Stimulated activated CD4-positive, alpha-beta T cell treated with anti-CD3 and anti-CD28 coated beads, Interleukin-12 subunit alpha, Interleukin-12 subunit beta, amount 100 ng/mL, for 48 hours (primary cell): ENCODE measurements at places on chromosomes 6 and 20.

DNA sequence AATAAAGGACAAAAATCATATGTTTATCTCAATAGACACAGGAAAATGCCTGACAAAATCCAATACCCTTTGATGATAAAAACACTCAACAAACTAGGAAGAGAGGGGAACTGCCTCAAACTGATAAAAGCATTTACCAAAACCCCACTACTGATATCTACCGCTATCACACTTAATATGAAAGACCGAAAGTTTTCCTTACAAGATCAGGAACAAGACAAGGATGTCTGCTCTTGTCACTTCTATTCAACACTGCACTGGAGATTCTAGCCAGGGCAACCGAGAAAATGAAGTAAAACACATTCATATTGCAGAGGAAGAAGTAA lies 25.1 kb downstream of the GZF1 start:
- DNase-seq, result no peak

- DNase-seq, result no peak
Measured at GRCh38 chr6:53446151-53446550, 97.4 kb upstream of the ELOVL5 start.

DNA sequence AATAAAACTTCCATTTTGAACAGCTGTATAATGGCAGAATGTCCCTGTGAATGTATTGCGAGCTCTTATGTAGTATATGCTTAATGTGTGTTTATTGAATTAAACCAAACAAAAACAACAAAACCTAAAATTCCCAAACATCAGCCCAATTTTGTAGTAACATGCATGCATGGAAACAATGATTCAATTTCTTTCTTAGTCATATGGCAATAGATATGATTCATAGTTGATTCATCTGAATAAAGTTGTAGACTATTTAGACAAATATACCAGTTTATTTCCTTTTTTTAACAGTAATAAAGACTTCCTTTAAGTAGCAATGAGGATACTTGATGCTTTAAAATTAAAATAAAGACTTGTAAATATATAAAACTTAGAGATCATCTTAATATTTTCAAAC lies 670.6 kb downstream of the CD109 start:
- DNase-seq, result no peak

GRCh38 chr6:93366506-93366905 lies 52.9 kb downstream of the EPHA7 start:
- DNase-seq, result no peak

- no peak for DNase-seq
Measured at GRCh38 chr6:13725570-13725969, 13.9 kb upstream of the RANBP9 start.

DNA sequence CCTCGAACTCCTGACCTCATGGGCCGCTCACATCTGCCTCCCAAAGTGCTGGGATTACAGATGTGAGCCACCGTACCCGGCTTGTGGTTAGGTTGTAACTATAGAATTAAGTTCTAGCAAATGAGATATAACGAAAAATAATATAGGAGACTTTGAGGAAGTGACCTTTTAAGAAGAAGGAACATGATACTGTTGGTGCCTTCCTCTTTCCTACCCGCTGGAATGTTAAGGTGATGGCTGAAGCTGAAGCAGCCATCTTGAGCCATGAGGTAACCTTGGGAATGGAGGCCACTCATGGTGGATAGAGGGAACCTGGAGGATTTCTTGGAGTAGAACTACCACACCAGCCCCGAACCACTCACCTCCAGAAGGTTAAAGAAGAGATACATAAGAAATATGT lies 48.1 kb upstream of the MDGA1 start:
- DNase-seq, result no peak
